ENCODE measurements at places on chromosomes 6 and 20. TPM values are rescaled to one million over a fixed set of nuclear protein-coding genes. Genes with fewer than 3 reads are reported as not detected.

The FAM209B gene
- 0.92 TPM for total RNA-seq

DNA sequence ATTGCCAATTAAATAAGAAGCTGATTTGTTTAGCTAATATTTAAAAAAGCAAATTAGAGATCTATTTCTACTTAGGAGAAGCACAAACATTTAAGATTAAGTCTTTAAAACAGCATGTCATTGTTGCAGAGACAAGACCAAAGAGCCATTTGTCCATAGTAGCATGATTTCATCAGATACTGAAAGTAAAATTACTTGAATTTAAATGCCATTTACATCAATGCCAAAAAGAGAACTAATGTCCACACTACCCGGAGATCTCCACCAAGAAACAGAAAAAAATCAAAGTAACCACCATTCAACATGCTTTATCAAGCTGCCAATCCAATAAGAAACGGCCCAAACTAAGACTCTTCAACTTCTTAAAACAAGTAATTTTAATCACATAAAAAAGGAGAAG lies 15.7 kb downstream of the AURKA start:
- no peak for DNase-seq

The FRK gene
- total RNA-seq: 0.15 TPM

DNA sequence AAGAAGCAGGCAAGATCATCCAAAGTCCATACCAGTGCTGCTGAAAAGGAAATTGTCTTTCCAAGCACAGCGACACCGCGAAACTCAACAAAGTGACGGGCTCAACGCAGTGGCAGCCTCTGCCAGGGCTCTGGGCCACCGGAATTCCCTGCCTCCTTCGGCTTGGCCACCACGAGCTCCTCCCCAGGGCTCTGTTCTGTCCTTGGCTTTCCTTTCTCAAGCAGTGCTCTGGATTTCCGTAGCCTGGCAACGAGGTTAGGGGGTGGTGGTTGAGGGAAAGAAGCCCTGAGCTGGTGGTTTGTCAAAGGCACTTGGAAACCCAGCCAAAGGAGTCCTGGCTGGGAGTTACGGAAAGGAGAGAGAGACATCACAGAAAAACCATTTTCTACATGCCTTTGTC lies 31.2 kb downstream of the PRR18 start:
- DNase-seq: no peak

GRCh38 chr6:84836366-84836765 lies 72.0 kb upstream of the TBX18 start:
- DNase-seq: no peak

DNA sequence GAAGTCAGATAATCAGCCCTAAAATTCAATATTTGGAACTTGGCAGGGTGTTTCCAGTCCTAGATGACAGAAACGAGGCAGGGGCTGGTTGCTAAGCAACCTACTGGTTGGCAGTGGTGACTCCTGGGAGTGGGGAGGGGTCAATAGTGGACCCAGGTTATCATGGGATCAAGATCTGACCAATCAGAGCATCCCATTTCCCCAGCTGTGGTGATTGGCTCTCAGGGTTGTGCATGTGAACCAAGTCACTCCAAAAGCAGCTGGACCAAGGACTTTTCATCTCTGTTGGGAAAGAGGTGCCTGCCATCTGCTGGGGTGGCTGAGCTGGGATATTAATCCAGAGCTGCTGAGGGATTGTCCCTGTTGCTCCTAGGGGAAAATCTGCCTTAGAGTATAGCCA lies 253.4 kb downstream of the PREX1 start:
- DNase-seq: peak; percentile 70

DNA sequence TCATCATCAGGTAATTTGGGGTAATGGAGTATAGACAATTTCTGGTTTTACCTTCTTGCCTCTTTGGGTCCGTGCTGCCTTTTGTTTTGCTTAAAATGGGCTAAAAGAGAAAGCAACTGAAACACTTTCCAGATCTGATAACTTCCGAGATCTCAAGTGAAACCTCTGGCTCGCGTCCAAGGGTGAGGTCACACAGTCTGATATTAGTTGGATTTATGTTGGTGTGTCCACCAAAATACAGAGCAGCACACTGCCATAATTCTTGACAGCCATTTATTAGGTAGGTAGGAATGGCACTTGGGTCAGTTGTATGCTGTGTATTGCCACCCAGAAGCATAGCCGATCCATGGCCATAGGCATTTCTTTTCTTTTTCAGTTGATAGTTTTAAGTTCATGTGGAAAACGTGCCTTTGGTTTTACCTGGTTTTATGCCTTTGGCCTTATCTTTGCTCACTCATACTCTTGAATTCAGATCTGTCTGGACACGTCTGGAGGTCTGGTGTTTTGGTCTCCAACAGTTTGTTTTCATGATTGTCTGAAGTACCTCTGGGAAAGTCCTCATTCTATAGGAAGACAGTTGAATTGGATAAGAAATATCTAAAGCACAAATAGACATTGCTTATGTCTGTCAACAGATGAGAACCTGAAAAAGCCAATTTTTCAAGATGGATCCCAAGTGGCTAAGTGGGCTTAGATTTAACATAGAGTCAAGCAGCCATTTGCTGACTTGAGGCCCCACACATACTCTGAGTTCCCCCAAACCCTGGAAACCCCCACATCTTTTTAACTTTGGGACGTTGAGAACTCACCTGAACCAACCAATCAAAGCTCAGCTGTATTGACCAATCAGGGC lies 320.8 kb downstream of the SOX4 start:
- no peak for DNase-seq

GRCh38 chr6:53869964-53870363 lies 75.2 kb downstream of the LRRC1 start:
- no peak for DNase-seq

GRCh38 chr6:158564243-158565121 lies 4.6 kb downstream of the TMEM181 start:
- no peak for DNase-seq

DNA sequence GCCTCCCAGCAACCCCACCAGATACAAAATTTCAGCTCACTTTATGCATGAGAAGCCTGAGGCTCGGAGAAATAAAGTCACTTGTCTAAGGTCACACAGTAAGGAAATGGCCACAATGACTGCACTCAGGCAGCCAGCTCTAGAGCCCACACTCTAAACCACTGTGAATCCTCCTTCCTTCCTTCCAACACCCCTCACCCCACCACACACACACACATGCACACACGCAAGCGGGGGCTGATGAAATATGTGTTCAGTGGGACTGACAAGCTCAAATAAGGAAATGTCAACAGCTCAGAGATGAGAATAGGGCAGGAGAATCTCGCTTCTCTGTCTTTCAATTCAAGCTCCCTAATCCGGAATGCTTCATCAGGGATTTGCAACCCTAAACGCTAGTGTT lies 6.0 kb upstream of the BPIFA1 start:
- no peak for DNase-seq

The CCHCR1 gene
- 42.7 TPM for total RNA-seq

DNA sequence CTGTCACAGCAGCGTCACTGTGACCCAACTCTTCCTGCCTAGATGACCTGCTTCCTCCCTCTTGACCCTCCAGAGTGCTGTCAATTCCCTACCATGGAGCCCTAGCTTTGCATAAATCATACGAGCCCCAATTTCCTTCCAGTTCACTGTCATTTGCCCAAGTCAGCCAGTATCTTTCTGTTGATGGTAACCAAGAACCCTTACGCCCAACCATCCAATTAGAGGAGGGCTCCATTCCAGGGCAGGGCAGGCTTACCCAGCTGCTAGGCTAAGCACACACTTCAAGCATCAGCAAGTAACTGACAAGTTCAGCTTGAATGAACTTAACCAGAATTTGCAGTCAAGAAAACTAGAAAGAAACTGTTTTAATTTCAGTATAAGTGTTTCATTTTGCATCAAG lies 25.7 kb downstream of the WFDC3 start:
- peak; percentile 41 for DNase-seq

The LY6G6C gene
- total RNA-seq: 0.24 TPM

The CENPW gene
- 88.2 TPM for total RNA-seq

The C6orf58 gene
- total RNA-seq: not detected
